CD4-positive, alpha-beta T cell treated with Interleukin-4 for 1 hour (primary cell): ENCODE measurements at places on chromosomes 13 and 19.

DNA sequence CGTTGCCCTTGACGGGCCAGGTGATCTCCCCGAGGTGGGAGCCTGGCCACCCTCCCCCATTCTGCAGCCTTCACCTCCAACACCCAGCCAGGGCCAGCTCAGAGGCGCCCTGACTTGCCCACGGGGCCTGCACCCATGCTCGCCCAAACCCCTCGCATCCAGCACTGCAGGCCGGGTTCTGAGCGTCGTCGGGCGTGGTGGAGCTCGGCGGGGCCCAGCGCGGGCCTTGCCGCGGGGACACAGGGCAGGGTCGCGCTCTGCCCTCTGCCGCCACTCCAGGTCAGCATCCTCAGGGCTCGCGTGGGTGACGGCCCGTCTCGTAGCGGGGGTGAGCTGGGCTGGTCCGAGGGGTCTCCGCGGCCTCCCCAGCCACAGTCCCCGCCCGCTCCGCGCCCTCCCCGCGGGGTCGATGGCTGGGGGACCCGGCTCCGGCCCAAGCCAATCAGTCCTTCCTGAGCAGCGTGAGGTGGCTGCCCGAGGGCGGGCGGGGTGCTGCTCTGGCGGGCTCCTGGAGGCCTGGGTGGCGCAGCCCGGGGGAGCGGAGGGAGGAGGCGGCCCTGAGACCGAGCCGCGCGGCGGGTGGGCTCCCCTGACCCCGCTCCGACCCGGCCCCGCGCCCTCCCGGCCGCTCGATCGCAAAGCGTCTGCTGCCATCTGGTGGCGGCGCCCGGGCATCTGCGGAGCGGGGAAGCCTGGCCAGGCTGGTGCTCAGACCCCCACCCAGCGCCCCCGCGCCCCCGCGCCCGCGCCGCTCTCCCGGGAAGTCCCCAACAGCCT, 61.4 kb downstream of the CCNE1 start:
- peak; percentile 63 for DNase-seq

DNA sequence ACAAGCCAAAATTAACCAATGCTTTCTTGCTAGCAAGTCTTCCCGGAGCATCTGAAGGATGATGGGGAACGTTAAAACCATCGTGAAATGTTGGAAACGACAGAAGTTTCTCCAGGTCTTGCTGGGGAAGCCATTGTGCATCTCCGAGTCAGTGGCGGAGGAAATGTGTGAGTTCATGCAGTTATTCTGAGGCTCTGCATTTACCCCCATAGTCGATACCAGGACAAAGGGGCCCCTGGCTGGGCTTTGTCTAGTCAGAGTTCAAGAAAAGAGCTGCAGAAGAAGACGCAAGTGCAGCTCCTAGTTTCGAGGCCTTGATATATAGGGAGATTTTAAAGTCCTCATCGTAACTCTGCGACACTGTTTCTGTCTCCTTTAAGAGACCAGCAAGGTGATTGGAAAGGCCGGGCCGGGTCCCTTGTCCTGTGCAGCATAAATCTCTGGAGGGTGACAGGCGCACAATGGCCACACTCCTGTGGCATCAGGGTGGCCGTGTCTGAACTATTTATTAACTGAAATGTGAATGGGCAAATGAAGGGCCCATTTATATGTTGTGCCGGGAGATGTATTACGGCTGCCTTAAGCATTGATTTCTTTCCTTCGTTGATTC, 172.0 kb downstream of the TEX29 start:
- DNase-seq: no peak

DNA sequence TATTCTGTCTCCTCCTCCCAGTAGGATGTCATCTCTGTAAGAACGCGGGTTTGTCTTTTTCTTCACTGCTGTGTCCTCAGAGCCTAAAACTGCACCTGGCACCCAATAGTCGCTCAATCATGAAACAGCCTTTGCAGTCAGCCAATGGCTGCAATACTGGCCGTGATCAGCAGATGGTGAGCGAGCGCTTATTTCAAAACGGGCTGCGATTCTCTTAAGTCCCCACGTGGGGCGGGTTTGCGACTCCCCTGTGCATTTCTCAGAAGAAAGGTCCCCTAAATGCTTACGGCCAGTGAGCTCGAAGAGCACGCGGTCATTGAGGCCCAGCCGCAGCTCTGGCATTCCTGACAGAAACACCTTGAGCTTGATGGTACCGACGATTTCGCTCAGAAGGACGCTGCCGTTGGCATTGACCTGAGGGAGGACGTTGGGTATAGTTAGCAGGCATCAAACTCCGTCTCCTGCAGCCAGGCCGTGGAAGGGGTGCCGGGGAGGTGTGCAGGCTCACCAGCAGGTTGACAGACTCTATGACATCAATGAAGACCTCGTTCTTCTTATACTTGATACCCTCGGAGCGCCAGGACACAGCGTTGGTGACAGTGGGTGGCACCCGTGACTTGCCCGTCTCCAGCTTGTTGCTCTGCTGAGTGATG, 6.0 kb downstream of the AP1M2 start:
- peak; percentile 90 for DNase-seq

DNA sequence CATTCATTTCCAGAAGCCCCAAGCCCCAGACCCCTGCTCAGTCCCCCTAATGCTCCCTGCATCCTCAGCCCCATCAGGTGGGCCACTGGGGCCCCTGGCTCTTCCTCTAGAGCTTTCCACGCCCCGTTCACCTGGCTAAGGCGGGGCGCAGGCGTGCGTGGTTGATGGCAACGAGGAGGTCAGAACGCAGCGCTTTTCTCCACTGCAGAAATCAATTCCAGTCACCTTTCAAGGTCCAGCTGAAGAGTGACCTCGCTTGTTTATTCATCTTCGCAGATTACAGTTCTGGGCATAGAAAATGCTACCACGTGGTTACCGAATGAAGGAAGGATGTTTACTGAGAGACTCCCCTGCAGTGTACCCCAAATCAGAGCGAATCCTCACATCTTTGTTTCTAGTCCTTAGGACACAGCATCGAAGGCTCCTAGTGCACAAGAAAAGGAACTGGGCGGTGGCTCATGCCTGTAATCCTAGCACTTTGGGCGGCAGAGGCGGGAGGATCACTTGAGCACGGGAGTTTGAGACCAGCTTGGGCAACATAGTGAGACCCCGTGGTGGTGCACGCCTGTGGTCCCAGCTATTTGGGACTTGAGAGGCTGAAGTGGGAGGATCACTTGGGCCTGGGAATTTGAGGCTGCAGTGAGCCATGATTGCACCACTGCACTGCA, 828 bp upstream of the PBX4 start:
- no peak for DNase-seq

DNA sequence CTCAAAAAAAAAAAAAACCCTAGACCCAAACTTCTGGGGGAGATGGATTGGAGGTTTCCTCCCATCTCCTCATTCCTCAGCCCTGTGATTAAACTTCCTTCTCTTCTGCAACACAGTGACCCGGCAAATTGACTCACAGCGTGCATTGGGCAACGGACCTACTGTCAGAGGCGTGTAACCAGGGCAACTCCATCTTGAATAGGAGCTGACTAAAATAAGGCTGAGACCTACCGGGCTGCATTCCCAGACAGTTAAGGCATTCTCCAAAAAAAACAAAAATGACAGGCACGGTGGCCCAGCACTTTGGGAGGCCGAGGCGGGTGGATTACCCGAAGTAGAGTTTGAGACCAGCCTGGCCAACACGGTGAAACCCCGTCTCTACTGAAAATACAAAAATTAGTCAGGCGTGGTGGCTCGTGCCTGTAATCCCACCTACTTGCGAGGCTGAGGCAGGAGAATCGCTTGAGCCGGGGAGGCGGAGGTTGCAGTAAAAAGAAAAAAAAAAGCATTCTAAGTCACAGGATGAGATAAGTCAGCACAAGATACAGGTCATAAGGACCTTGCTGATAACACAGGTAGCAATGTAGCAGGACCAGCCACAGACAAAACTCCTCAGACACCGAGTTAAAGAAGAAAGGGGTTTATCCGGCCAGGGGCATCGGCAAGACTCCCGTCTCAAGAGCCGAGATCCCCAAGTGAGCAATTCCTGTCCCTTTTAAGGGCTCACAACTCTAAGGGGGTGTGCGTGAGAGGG, 5.4 kb upstream of the NLRP7 start:
- DNase-seq: no peak

DNA sequence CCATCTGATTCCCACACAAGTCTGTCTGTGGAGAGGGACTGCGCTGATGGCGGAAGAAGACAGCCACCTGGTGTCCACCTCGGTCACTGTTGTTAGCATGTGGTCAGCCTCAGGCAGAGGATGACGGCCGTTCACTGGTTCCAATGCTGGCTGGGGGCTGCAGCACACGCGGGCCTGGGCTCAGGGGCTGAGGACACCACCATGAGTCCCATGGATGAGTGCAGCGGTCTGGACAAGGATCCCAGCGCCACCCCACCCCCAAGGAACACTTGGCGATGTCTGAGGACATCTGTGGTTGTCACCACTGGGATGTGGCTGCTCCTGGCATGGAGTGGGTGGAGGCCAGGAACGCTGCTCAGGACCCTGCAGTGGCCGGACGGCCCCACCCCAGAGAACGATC, 10.9 kb downstream of the DPP9 start:
- no peak for DNase-seq

DNA sequence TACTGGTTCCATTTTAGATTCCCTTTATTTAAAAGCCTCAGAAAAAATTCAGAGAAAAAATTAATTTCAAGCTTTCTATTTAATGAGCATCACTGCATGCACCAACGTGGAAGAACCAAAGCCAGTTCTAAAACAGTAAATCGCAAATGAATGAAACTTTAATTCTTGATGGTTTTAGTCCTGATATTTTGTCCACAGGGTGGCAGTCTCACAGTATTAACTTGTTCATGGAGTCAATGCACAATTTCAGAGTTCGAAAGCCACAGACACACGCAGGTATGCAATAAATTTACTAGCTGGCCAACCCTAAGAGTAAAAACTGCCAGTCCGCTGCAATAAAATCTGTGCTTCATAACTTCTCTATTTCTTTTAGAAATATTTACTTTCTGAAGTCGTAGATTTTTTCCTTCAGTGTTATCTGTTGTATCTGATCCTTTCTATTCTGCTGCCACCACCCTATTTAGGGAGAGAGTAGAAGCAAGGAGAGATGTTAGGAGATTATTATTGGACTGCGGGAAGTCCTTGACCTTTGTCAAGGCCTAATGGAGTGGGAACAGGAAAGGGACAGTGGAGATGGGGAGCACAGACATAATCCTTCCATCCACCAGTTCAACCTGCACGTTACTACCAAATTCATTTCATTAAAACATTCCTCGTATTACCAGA, 7.0 kb upstream of the WBP4 start:
- DNase-seq: peak; percentile 72

DNA sequence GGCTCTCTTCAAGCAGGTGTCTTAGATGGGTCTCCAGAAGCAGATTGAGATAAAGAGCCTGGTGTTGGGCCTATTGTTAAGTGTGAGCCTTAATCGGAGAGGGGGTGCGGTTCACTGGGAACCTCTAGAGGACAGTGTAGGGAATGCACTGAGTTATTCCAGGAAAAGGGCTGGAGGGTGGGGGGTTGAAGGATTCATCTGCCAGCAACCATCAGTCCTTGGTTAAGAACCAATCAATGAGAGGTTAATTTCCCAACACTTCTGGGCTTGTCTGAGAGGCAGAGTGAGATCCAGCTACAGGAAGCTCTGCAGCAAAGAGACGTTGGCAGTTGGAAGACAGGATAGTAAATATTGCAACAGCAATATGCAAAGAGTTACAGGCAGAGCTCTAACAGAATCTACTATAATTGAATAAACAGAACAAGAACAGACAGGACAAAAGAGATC, 28.7 kb downstream of the CYP4F2 start:
- peak; percentile 37 for DNase-seq

DNA sequence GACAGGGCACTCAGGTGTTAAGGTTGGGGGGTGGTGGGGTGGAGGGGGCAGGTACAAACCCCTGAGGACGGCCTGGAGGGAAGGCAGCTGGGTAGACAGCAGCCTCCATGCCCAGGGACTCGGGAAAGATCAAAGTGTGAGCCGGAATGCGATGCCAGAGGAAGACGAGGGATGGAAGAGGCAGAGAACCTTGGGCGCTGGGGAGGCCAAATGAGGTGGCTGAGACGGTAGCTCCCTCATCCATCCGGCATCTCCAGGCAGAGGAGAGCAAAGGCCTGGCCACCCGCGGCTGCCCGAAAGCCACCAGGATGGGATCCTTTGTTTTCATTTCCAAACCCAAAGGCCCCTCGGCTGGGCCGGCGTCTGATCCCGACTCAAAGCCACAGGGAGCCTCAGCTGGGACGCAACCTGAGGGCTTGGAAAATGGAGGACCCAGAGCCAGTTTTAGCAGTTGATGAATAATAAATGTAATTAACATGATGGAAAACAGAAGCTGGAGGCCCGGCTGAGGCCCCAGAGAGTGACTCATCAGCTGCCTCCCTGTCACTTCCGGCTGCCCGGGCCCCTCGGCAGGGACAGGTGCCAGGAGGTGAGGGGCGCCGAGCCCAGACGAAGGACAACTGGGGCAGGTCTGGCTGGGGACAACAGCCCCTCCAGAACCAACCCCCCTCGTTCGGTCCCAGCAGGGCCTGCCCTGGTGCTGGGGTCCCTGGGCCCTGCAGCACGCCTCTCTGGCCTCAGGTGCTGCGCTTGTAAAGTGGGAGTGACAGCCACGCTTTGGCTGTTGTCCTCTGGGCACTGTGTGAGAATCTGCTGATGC, 61.6 kb downstream of the CEBPG start:
- DNase-seq: no peak

GRCh38 chr13:51731759-51732158, 72.2 kb downstream of the DHRS12 start:
- DNase-seq: no peak

- DNase-seq: no peak
Measured at GRCh38 chr19:41442473-41443355, at the start of gene ERICH4. ERICH4 (plus strand) TSS chr19:41443156; CDS start chr19:41443170, 14 bp downstream.

GRCh38 chr13:21050288-21051197, 10.8 kb downstream of the LATS2 start:
- DNase-seq: no peak

DNA sequence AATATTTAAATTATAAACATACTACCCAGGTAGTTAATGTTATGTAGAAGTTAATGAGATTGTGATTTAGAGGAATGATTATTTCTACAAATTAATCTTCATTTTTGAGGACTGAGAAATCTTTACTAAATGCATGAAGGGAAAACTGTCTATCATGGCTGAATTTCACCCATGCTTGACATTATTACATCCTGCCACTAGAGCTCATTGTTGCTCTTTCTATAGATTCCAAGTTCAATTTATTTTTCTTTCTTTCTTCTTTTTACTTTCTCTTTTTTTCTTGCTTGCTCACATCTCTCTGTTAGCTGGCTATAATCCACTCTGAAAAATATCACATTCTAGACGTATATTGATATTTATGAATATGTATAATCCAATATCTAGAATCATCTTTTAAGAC, 505.0 kb upstream of the KLHL1 start:
- DNase-seq: no peak

- DNase-seq: no peak
Measured at GRCh38 chr13:25397763-25398162, 26.0 kb downstream of the ATP8A2 start.

- peak; percentile 59 for DNase-seq
Measured at GRCh38 chr19:17448131-17448967, at the start of gene TMEM221. TMEM221 (minus strand) TSS chr19:17448668; CDS start chr19:17448462, 206 bp downstream.

DNA sequence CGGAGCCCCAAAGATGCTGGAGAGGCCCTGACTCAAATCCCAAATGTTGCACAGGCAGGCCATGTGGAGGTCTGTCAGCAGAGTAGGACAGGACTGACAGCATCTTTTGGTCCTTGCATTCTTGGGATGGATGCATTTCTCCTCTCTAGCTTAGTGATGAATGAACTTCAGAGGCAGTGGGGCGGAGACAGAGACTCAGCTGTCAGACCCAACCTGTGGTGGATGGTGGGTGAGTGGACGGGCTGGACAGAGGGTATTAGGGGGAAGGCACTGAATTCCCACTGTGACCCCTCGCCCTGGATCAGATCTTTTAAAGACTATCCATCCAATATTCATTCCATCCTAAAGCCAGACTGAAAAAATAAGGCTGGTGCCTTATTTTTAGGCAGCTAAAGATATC, 39.3 kb upstream of the GJB6 start:
- DNase-seq: no peak
